Calu3 (cell line): ENCODE measurements at places on chromosomes 1 and 21.

GRCh38 chr1:60268451-60268850, 194.9 kb upstream of the C1orf87 start:
- DNase-seq = no peak

- DNase-seq = no peak
Observed at GRCh38 chr1:13642306-13643004, 57.5 kb upstream of the PRDM2 start.

- DNase-seq = no peak
Observed at GRCh38 chr1:161138431-161138830, 6.0 kb upstream of the DEDD start.

DNA sequence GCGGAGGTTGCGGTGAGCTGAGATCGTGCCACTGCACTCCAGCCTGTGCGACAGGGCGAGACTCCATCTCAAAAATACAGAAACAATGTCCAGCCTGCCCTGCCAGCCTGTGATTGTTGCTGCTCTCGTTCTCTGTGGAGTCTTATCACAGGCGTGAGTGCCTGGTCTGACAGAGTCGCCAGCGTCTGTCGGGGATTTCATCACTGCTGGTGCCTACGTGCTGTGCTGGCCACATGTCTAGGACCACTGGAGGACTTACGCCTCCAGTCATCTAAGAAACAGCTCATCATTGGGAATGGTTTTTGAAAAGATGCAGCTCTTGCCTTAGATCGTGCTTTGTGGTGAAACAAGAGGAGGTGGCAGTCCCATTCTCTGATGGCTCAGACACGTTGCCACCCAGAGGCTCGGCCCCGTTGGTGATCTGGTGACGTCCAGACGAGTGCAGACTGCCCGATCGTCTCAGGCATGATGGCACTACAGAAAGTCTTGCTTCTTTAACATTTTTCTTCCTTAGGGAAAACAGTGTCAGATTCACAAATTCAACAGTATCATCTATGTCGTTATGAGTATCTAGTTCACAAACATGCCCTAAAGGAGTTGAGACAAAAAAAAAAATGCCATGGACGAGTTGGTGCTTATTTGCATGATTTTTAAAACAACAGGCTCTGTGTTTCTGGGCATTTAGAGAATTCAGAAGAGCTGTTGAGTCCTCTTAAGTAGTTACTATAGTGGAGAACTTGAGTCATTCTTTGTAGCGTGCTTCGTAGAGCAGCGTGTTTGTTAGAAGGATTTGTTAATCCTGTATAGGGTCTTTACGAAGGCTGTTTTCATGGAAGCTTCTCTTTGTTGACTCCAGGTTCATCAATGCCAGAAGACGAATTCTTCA, 47.5 kb downstream of the CBS start:
- no peak for DNase-seq

DNA sequence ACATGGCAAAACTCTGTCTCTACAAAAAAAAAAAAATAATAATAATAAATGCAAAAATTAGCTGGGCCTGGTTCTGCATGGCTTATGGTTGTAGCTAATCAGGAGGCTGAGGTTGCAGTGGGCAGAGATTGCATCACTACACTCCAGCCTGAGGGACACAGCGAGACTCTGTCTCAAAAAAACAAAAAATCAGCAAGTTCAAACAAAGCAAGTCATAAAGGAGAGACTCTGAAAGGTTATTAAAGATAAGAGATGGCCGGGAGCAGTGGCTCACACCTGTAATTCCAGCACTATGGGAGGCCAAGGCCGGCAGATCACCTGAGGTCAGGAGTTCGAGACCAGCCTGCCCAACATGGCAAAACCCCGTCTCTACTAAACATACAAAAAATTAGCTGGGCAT, 28.8 kb downstream of the COP1 start:
- no peak for DNase-seq

DNA sequence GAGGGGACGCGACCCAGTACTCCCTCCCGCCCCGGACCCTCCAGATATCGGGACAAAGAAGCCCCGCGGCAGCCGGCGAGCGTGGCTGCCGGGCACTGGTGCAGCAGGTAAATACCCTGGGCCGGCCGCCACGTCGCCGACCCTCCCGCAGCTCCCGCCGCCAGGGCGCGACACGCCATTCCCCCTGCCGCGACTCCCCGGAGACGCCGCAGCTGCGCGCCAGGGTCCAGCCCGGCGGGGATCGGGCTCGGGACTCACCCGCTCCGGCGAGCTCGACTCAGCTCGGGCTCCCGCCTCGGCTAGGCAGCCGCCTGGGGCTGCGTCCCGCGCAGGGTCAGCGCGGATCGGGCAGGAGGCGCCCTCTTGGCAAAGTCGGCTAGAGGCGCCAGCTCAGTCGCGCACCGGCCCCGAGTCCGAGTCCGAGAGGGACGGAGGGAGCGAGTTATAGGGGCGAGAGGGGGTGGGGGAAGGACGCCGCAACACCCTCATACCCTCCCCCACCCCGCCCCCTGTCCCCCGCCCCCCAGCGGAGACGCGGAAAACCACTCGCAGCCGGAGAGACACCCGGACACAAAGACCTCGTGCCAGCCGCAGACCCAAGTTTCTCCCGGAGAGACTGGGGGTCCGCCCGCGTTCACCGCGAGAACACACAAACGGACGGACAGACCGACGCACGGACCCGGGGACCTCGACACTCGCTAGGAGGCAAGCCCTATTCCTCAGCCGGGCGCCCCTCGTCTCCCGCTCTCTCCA, 985 bp downstream of the SYT6 start:
- DNase-seq = no peak

DNA sequence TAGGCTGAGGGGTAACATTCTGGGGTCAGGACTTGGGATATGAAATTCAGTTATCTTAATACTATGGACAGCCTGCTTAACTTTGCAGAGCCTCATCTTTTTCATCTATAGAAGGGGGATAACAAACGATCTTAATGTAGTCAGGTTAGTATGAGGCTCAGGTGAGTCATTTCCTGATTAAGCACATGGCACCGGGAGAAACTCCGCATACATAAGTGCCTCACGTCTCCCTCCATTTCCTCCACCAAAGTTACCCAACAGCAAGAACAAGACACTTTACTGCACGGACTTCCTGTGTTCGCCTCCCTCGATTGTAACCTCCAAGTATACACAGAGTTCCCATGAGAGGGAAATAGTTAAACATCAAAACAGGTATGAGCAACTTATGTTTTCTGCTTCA, 112.7 kb upstream of the COA6 start:
- DNase-seq = no peak

GRCh38 chr1:230867903-230868735, at the start of gene C1orf198:
Gene C1orf198, minus strand, starts transcription at chr1:230868521. Its CDS starts 9 bp downstream, at chr1:230868512.
- DNase-seq = peak; percentile 88

DNA sequence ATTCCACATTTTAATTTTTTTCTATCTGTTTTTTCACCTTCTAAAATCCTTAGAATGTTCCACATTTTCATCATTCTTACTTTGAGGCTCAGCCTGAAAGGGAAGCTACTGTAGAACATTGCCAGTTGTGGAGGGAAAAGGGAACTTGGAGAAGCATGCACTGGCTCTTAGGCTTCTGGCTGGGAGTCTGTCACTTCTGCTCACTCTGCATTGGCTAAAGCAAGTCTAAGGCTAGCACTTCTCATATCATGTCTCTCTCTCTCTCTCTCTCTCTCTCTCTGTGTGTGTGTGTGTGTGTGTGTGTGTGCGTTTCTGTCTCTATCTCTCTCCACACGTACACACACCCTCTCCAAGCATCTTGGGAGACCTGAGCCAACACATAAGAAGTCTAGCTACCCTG, 49.6 kb upstream of the ADAR start:
- no peak for DNase-seq
